Activated CD4-positive, alpha-beta T cell treated with anti-CD3 and anti-CD28 coated beads, Interleukin-2, amount 10 ng/mL, durations not matched to agents 7 days and 5 days (primary cell): ENCODE measurements at places on chromosomes 11 and 22.

- no peak for DNase-seq
These were observed at the start of gene TLCD5 for GRCh38 chr11:120324932-120325810. TSS of gene TLCD5 (plus strand) at chr11:120325299. CDS start at chr11:120327442, 2,143 bp downstream.

GRCh38 chr11:91350931-91351330 is 873.7 kb upstream of the FAT3 start:
- DNase-seq = no peak

DNA sequence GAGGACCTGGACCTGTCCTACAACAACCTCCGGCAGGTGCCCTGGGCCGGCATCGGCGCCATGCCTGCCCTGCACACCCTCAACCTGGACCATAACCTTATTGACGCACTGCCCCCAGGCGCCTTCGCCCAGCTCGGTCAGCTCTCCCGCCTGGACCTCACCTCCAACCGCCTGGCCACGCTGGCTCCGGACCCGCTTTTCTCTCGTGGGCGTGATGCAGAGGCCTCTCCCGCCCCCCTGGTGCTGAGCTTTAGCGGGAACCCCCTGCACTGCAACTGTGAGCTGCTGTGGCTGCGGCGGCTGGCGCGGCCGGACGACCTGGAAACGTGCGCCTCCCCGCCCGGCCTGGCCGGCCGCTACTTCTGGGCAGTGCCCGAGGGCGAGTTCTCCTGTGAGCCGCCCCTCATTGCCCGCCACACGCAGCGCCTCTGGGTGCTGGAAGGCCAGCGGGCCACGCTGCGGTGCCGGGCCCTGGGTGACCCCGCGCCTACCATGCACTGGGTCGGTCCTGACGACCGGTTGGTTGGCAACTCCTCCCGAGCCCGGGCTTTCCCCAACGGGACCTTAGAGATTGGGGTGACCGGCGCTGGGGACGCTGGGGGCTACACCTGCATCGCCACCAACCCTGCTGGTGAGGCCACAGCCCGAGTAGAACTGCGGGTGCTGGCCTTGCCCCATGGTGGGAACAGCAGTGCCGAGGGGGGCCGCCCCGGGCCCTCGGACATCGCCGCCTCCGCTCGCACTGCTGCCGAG is 1.5 kb downstream of the LRFN4 start:
- no peak for DNase-seq

DNA sequence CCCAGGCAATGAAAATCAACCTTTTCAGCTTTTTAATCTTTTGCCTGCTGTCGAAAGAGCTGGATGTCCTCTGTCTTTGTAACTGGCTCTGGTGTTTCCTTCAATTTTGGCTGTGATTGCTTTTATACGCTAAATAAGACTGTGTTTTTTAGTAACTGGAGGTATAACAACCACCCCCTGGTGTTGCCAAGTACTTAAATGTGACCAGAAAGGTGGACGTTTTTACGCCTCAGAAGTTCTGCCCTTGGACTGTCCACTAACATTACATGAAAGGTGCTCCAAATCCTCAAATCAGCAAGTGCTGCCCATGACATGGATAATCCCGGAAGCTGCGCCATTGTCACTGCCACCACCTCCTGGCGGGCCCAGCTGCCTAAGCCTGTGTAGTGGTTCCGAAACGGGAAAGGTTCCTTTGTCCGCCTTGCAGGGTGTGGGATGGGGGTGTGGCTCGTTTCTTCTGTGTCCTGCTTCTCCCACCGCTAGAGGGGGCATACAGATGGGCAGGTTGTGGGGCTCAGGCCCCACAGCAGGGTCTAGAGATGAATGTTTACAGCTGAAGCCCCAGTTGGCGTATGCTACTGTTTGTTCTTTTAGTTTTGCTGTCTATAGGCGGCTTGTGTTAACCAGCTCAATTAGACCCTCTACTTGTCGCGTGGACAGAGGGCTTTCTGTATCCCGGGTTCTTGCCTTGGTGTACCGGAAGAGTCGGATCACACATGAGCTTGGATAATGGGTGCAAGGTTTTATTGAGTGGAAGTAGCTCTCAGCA is 82.2 kb upstream of the SEPTIN5 start:
- DNase-seq = no peak

DNA sequence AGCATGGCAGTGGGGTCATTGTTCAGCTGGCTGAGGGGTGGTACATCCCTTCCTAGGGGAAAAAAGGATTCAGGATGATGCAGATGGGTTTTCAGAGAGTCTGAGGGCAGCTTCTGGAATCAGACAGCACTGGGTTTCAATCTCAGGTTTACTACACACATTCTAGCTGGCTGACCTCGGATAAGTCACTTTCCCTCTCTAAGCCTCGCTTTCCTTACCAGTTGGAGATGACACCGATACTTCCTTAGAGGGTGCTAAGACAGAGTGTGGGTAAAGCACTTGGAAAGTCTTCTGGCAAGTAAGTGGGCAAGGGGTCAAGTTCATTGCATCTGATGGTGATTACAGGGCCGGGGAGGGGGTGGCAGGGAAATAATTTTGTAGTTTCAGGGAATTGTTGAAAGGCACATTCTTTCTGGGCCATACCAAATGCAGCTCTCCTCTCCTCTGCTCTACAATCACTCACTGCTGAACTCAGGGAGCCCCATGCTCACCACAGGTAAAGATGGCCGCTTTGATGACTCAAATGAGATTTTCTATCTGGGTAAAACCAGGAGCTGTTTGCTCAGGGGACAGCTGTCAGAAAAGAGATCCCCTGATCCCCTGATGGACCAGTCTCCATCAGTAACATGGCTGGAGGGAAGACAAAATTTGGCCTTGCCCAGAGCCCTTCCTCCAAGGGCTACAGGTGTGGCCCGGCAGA is 6.5 kb upstream of the MIAT start:
- DNase-seq = no peak

- no peak for DNase-seq
These were observed 24.3 kb upstream of the PICK1 start for GRCh38 chr22:38032681-38033521.

- no peak for DNase-seq
These were observed 14.1 kb downstream of the IGLL5 start for GRCh38 chr22:22901578-22902218.

DNA sequence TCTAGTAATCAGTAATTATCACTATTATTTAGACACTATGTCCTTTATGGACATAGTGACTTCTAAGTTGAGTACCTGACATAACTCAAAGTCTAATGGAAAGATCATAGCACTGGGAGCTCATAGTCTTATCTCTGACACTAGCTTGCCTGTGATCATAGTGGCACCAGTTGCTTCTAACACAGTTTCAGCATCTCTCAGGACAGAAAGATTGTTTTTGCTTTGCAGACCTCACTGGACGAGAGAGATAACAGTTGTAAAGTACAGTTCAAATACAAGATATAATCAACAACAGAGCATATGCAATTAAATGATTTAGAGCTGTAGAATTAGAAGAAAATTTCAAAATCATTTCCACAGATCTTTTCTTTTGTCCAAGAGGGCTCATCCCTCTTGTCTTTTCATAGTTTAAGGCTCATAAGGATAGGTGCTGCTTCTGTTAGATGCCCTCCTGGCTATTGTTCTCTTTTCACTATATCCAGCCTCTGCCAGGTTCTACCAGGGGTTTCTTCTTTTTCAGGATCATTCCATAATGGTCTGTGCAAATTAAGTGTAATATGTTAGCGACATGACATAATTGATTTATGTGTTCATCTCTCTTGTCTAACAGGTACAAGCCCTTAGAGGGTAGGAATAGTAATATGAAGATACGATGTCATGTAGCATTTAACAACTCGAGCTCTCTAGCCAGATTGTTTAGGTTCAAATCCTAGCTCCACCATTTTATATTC is 1175.4 kb upstream of the TENM4 start:
- no peak for DNase-seq

DNA sequence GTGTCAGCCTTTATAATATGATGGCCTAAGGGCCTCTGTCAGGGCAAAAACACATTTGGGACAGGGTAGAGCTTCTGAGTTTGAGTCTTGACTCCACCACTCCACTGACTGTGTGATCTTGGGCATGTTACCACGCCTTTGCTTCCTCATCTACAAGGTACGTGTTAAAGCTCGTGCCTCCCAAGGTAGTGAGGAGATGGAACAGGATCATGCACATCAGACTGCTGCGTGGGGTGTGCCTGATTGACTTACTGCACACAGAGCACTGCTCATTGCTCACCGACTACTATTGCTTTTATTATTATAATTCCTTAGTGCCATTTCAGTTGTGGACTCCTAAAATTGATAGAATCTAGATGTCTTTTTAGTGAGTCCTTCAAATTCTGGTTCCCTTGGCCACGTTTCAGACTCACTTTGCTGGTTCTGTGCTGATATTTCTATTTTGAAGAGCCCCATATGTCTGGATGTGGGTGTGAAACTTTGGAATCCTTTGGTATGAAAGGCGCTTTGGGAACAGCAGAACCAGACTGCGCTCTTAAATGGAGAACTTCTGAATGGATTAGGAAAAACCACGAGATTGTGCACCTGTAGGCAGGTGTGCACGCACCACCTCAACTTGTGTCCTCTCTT is 44.1 kb upstream of the RAB1B start:
- no peak for DNase-seq

DNA sequence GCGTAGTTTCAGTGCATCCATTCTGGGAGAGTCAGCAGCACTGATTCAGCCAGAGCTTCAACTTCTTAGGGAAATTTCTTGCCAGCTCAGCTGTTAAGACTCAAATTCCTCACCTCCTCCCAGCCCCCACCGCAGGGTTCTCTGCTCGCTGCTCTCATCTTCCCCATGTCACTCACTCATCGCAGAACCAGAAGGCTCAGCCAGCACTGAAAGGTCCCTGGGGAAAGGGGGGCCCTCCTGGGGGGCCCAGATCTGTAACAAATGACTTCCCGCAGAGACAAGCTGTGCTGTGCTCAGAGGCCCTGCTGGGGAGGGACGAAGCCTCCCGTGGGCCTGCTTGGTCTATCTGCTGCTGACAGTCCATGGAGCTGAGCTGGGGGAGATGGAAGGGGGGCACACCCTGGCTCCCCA is 220.6 kb downstream of the NTM start:
- no peak for DNase-seq

- no peak for DNase-seq
These were observed 30.1 kb downstream of the CACNA1I start for GRCh38 chr22:39600491-39601179.

- DNase-seq = no peak
These were observed 6.8 kb upstream of the ALX4 start for GRCh38 chr11:44316659-44317240.

GRCh38 chr11:15849257-15849656 is 507.1 kb downstream of the SOX6 start:
- DNase-seq = no peak

GRCh38 chr11:37504921-37505320 is 906.9 kb upstream of the RAG2 start:
- no peak for DNase-seq

DNA sequence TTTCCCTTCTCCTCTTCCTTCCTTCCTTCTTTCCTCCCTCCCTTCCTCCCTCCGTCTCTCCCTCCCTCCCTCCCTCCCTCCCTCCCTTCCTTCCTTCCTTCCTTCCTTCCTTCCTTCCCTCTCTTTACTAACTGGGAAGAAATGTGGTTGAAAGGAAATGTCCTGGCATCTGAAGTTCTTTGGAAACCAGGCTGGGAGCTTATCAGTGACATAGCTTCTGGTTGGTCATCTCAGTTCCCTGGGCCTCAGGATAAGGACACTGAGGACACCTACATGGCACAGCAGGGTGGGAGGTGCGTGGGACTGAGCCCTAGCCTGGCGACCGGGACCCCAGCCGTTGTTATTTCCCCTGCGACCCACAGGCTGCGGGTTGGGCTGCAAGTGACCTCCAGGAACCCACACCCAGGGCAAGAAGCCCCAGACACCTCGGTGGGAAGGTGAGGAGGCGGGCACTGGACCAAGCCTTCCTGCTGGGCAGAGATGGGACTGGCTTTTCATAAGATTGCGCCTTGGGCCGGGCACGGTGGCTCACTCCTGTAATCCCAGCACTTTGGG is 1486.5 kb downstream of the TBC1D22A start:
- DNase-seq = no peak

DNA sequence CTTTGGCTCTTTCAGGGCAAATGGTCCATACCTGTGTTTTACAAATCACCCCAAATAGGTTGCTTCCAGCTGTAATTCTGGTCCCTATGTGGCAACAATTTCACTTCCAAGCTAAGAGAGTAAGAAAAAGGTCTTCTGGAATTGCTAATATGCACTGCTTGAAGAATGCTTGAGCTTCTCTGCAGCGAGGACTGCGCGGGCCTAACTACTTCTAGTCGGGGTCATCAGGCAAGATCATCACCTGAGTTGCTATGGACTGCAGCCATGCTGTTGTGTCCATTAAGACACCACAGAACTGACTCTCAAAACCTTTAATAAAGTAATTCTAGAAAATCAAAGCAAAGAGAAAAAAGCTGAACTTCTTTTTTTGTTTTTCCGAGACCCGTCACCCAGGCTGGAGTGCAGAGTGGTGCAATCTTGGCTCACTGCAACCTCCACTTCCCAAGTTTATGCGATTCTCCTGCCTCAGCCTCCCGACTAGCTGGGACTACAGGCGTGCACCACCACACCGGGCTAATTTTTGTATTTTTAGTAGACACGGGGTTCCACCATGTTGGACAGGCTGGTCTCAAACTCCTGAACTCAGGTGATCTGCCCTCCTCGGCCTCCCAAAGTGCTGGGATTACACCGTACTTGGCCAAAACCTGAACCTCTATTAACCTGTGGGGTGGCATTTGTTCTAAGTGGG is 2.2 kb downstream of the JOSD1 start:
- DNase-seq = no peak

GRCh38 chr11:127651175-127651887 is 650.8 kb upstream of the KIRREL3 start:
- no peak for DNase-seq

DNA sequence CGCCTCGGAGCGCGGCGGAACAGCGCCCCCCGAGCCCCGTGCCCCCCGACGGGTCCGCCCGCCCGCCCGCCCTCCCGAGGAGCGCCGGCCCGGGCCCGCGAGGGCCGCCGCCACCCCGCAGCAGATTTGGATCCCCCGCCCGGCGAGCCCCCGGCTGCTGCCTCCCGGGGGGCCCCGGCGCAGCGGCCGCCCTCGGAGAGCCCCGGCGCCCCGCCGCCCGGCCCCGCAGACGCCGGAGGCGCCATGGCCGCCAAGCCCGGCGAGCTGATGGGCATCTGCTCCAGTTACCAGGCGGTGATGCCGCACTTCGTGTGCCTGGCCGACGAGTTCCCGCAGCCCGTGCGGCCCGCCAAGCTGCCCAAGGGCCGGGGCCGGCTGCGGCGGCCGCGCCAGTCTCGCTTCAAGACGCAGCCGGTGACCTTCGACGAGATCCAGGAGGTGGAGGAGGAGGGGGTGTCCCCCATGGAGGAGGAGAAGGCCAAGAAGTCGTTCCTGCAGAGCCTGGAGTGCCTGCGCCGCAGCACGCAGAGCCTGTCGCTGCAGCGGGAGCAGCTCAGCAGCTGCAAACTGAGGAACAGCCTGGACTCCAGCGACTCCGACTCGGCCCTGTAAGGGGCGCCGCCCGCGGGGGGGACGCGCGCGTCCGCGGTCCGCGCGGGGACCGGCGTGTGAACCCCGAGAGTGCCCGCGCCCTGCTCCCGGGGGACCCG is 380 bp downstream of the C11orf96 start:
- DNase-seq = no peak

DNA sequence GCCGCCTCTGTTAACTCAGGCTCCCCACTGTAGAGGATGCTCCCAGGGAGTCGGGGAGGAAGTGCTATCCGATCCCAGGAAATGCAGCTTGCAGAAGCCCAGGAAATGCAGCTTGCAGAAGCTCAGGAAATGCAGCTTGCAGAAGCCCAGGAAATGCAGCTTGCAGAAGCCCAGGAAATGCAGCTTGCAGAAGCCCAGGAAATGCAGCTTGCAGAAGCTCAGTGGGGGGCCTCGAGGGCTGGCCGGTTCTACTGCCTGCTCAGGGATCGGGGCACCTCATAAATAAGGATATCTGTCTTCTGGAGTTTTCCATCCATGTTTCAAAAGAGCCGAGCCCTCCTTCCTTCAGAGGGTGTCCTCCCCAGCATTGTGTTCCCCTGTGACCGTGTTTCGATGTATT is 25.1 kb upstream of the SMIM38 start:
- no peak for DNase-seq
